ENCODE measurements at places on chromosomes 16 and 17.
A peak's percentile ranks its signal among the peaks of the same experiment; 100 is the strongest.

GRCh38 chr17:1934901-1935300, 90.2 kb downstream of the RTN4RL1 start:
- ATAC-seq = no peak

- ATAC-seq = peak; percentile 3
Measured at GRCh38 chr17:40178021-40178601, 841 bp downstream of the RAPGEFL1 start.

GRCh38 chr16:15650019-15650697, at the start of gene NDE1:
NDE1 (plus strand) TSS chr16:15650245; CDS start chr16:15664779, 14,534 bp downstream.
- ATAC-seq = peak; percentile 98

GRCh38 chr17:76598004-76598439, 12.4 kb upstream of the ST6GALNAC2 start:
- no peak for ATAC-seq

- no peak for ATAC-seq
Measured at GRCh38 chr16:67228905-67229304, 2.0 kb downstream of the TMEM208 start.

- no peak for ATAC-seq
Measured at GRCh38 chr17:45873728-45874127, 20.6 kb upstream of the MAPT start.

DNA sequence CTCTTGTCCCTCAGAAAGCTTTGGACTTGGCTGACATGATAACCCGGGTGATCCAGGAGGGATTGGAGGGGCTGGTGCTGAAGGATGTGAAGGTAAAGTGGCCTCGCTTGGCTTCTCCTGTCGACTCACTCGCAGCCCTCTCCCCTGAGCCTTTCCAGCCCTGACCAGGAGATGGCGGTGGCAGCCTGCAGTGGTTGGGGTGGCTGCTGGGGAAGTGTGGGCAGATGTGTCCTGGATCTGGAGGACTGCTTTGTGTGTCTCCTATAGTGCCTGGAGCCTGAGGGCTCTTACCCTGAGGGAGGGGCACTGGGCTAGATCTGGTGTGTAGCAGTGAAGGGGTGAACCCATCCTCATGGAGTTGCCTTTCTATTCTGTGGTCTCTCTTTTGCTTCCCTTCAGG, 17.9 kb downstream of the LIG3 start:
- peak; percentile 92 for ATAC-seq

GRCh38 chr17:1710807-1711553, 803 bp upstream of the TLCD2 start:
- no peak for ATAC-seq

All from stimulated activated memory B cell treated with anti-CD40 and anti-IgM and Interleukin-4, amounts not matched to agents 10 μg/mL and 1 μg/mL and 100 μg/mL, for 72 hours (primary cell).